Activated CD8-positive, alpha-beta memory T cell treated with anti-CD3 and anti-CD28 coated beads for 1 hour (primary cell): ENCODE measurements at places on chromosomes 12 and 14.

GRCh38 chr14:74526854-74527585, 33.5 kb downstream of the ISCA2 start:
- DNase-seq = no peak

- no peak for DNase-seq
These were observed 5.2 kb downstream of the EPYC start for GRCh38 chr12:90999527-90999926.

GRCh38 chr12:44223736-44224135, 387.9 kb downstream of the TMEM117 start:
- no peak for DNase-seq

GRCh38 chr12:121333747-121334146, 18.5 kb downstream of the ANAPC5 start:
- DNase-seq = no peak

DNA sequence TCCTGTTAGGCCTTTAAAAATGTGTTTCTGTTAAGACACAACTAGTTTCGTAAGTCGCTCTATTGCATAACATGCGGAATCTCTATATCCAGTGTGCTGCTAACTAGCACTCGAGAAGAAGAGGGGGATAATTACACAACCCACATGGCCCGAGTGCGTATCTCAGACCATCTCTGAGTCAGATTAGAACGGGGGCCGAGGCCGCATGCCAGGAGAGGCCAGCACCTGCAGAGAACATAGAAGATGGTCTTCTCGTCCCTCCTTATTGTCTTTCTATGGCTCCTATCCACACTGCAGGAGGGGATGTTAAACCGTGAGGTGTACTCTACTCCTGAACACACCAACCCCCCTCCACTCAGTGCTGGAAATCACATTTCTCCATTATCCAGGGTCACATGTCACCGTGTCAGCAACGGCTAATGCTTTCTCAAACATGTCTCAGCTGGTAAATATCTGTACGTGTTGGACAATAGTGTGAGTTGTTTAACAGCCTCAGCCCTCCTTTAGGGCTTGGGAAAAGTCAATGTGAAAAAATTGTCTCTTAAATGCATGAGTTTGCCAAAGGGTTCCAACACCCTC, 56.3 kb downstream of the CCDC88C start:
- no peak for DNase-seq
